Omental fat pad (tissue), 4 donors: ENCODE measurements at places on chromosomes 13 and 19.

GRCh38 chr19:40609561-40610395, 8.6 kb downstream of the LTBP4 start:
- DNase-seq, result peak; percentile 92

GRCh38 chr19:48735031-48735615, 5.3 kb downstream of the RASIP1 start:
- no peak for DNase-seq

- DNase-seq, result no peak
Measured at GRCh38 chr19:50515168-50515561, 1.5 kb upstream of the ASPDH start.

GRCh38 chr13:50677687-50678463, 165.6 kb downstream of the DLEU7 start:
- DNase-seq, result no peak

GRCh38 chr13:67229481-67230403, at the start of gene PCDH9:
TSS of gene PCDH9 (minus strand) at chr13:67230336. CDS start at chr13:67228440, 1,896 bp downstream.
- DNase-seq, result no peak

GRCh38 chr13:114264886-114265611, 16.4 kb upstream of the UPF3A start:
- no peak for DNase-seq

DNA sequence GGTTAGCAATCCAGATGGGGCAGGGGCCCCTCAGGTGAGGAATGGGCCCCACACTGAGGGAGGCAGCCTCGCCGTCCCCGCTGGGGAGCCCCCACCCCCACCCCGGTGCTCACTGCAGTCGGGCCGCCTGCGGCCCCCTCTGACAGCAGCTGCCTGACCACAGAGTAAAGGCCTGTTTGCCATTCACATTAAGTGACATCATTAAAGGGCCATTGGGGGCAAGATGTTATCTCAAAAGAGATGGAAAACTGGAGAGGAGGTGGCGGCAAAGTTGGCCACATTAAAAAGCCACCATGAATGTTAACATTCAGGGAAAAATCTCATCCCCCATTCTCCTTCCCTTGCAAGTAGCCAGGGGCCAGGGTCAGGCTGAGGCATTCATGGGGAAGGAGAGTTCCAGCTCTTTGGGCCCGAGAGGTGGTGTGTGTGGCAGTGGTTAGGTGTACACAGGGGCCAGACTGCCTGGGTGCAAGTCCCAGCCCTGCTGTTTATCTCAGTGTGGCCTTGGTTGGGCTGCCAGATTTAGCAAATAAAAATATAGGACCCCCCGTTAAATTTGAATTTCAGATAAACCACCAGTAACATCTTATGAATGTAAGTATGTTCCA, 20.9 kb downstream of the VSTM2B start:
- no peak for DNase-seq

DNA sequence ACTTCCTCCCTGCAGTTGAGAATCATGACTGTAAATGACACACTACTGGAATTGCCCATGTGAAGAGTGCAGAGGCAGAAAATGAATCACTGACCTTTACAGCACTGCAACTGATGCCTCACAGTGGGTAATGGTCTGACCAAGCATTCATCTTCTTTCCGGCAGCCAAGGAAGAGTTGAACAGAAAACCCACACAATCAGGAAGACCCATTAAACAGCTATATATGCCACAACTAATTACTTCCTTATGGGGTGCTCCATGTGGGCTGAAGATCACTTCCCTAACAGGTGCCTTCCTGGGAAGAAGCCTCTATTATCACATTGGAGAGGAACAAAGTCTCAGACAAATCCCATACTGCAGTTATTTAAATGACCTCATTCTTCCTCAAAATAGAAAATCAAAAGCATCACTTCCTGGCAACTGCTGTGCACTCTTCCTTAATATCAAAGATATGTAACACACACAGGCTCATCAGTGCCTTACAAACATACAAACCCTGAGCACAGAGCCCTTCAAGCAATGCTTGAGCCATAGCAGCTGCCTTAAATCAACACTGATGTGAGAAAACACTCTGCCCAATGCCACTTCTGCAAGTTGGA, 45.8 kb downstream of the RUBCNL start:
- DNase-seq, result no peak

DNA sequence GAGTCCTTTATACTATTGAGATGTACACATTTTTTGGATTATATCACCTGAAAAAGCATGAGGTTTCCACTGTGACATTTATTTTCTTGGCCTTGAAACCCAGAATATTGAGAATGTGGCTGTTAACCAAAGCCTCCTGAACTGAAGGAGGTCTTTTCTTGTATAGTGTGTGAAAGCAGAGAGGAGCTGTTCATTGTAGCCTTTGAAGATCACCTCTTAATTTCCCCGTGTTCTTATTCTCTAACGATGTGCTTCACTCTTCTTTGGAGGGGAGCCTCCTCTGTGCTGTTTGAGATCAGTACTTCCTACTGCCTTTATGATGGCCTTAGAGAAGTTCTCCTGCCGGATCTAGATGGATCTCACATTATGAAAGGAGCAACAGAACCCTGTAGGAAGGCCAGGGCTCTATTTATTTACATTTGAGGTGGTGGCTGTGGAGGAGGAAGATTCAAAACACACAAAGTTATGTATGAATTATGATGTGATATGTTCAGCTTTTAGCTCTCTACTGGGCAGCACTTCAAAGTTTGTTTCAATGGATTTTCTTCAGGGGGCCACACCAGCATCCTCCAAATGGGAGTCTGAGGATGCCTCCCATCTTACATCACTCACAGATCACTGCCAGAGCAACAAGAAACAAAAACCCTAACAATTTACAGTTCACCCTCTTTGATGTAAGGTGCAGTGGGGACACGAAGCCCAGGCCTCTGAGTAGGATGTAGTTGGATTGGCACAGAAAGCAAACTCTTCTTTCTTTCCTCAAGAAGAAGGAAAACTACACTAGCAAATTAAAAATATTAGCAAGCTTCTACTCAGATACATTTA, 322.3 kb downstream of the DLEU7 start:
- DNase-seq, result no peak

- no peak for DNase-seq
Measured at GRCh38 chr19:44212866-44213346, 574 bp downstream of the ZNF227 start.

- DNase-seq, result no peak
Measured at GRCh38 chr13:48201044-48201443, 32.0 kb upstream of the ITM2B start.

- DNase-seq, result no peak
Measured at GRCh38 chr13:36820222-36820621, 1.2 kb downstream of the RFXAP start.

DNA sequence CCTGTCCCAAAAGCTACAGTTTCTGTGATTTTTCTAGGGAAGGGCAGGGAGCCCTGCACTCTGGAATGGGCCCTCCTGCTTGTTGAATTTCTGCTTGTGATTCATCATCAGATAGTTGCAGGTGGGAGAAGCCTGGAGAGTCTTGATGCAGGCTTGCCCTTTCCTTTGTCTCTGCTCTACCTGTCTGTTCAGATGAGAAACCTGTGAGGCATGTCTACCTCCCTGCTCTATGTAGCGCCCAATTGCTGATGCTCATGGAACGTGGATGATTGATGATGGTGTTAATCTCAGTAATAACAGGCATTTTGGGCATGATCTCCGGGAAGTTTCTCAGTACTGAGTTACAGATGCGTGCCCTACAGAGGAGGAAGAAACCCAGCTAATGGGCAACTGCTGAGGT, 10.9 kb upstream of the CBY2 start:
- DNase-seq, result no peak

- DNase-seq, result no peak
Measured at GRCh38 chr19:16085115-16085514, 8.8 kb downstream of the TPM4 start.

- DNase-seq, result no peak
Measured at GRCh38 chr13:41546372-41547190, 89.2 kb downstream of the RGCC start.

DNA sequence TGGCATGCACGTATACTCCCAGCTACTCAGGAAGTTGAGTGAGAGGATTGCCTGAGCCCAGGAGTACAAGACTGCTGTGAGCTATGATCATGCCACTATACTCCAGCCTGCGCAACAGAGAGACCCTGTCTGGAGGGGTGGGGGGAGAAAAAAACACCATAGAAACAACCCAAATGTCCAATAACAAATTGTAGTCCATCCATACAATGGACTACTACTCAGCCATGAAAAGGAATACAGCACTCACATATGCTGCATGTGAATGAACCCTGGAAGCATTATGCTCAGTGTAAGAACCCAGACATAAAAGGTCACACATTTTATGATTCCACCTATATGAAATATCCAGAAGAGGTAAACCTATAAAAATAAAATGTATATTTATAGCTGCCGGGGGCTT, 42.3 kb downstream of the CD320 start:
- DNase-seq, result no peak

- no peak for DNase-seq
Measured at GRCh38 chr13:49112782-49113525, 107.2 kb upstream of the MLNR start.

DNA sequence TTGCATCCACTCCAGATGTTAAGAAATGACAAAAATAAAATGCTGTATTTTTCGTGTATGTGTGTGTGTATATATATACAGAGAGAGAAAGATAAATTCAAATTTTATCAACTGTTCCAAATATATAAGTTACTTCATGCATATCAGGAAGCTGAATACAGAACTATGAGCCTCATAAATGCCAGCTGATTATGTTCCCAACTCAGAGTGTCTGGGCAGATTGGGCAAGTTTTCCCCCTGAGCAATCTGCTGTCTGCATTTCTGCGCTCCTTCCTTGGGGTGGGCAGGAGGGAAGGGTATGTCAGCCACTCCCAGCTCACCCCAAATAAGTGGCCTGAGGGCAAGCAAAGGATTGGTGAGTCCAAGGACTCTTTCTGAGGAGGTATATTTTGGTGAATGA, 154.1 kb downstream of the DCLK1 start:
- DNase-seq, result no peak

- DNase-seq, result no peak
Measured at GRCh38 chr19:15562145-15562544, 52.9 kb upstream of the CYP4F8 start.

DNA sequence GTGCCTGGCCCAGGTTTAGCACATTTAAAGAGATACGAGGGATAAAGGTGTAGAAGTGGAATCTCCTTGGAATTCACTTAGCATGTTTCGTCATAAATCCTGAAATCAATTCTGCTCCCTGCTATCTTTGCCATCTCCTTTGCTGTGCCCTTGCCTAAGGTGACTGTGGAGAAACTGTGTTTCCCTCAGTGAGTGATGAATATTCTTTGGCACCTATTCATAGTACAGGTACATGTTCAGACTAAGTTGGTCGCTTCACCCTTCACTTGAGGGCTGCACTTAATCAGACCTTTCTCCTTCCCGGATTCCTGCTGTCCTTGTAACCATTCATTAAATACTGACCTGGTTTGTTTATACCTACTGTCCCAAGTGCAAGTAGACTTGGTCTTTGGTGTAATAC, 17.8 kb downstream of the PCCA start:
- DNase-seq, result no peak

DNA sequence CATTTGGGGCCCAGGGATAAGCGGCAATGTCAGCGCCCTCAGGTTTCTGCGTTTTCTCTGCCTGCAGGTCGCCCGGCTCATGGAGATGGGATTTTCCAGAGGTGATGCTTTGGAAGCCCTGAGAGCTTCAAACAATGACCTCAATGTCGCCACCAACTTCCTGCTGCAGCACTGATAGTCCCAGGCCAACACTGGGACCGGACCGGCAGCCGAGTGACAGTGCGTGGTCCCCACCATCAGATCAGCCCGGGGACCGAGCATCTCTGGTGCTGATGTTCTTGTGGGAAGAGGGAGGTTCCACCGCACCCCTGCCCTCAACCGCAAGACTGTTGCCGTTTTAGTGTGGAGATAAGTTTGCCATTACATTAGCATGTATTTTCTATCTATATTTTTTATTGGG, 78.0 kb upstream of the GPR183 start:
- DNase-seq, result no peak
